Cerebellum (tissue), 4 donors: ENCODE measurements at places on chromosomes 6 and 20. TPM values are rescaled to one million over a fixed set of nuclear protein-coding genes. Genes with fewer than 3 reads are reported as not detected.

GRCh38 chr20:53778041-53778516 lies 184.4 kb upstream of the ZNF217 start:
- DNase-seq: no peak

Gene PTPN1
- 13.9 TPM for total RNA-seq

Gene TPX2
- 15.4 TPM for total RNA-seq

DNA sequence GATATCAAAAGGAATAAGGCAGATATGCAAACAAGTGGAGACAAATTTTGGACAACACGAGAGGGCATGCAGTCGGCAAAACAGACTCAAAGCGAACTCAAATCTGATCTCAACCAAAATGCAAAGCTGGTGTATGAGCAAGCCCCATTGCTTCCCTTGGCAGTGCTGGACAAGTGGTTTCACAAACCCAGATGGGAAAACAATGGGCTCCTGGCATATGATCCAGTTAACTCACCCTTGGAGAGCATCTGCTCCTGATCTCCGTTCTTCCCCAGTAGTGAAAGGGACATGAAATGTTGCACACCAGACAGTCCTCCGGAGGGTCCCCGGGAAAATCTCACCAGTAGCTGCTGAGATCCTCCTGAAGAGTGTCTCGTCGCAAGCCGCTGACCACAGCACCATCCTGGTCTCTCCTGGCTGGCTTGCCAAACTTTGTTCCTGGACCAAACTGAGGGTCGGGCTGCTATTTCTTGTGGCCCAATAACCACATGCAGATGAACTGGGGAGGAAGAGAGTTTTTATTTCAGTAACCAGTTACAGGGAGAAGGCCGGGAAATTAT lies 84.3 kb upstream of the THBS2 start:
- DNase-seq: peak; percentile 80

DNA sequence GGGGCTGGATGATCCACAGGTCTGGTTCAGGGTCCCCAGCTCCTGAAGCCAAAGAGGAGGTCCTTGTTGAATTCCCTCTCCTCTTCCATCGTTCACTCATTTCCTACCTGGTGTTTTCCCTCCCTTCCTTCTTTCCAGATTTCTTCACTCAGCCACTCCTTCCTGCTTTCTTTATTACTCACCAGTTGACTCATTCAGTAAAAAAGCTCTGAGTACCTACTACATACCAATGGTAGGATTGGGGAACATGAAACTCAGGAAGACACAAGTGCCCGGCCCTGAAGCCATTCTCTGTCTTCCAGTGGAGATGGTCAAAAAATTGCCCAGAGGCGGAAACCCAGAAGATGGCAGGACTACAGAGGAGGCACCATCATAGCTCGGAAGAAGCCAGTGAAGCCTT lies 11.9 kb upstream of the NSFL1C start:
- DNase-seq: no peak

- DNase-seq: no peak
Measured at GRCh38 chr6:24752917-24753492, 21.7 kb upstream of the GMNN start.

DNA sequence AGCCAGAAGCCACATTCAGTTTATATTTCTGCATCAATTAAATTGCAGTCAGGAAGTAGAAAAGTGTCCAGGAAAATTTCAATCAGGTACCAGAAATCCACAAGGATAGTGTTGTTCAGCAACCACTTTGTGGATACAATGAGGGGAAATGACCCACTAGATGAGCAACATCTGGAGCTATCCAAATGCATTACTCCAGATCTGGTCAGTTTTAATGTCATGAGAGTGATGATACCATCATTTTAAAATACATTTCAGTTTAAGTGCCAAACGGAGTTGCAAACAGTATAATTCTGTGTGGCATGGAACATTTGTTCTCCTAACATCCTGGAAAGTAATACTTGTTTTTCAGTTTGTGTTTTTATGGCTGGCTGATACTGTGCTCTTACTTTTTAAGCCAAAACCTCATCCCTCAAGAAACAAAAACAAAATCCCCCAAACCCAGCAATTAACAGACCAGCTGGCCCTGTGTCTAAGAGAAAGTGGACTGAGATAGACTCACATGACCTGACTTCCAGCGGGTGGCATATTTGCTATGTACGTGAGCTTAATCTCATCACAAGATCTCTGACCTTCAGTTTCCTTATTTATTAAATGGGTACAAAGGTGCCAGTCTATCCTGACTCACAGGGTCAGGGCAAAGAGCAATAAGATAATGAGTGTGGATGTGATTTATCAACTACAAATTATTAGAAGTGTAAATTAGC lies 58.8 kb upstream of the CNKSR3 start:
- no peak for DNase-seq

Gene TRIM38
- 0.73 TPM for total RNA-seq

GRCh38 chr6:34205466-34205865 lies 31.2 kb upstream of the HMGA1 start:
- no peak for DNase-seq

Gene TNF
- total RNA-seq: 0.18 TPM

GRCh38 chr20:6053776-6054688 lies at the start of gene LRRN4:
LRRN4 (minus strand) TSS chr20:6054060; CDS start chr20:6052799, 1,261 bp downstream.
- DNase-seq: peak; percentile 80

DNA sequence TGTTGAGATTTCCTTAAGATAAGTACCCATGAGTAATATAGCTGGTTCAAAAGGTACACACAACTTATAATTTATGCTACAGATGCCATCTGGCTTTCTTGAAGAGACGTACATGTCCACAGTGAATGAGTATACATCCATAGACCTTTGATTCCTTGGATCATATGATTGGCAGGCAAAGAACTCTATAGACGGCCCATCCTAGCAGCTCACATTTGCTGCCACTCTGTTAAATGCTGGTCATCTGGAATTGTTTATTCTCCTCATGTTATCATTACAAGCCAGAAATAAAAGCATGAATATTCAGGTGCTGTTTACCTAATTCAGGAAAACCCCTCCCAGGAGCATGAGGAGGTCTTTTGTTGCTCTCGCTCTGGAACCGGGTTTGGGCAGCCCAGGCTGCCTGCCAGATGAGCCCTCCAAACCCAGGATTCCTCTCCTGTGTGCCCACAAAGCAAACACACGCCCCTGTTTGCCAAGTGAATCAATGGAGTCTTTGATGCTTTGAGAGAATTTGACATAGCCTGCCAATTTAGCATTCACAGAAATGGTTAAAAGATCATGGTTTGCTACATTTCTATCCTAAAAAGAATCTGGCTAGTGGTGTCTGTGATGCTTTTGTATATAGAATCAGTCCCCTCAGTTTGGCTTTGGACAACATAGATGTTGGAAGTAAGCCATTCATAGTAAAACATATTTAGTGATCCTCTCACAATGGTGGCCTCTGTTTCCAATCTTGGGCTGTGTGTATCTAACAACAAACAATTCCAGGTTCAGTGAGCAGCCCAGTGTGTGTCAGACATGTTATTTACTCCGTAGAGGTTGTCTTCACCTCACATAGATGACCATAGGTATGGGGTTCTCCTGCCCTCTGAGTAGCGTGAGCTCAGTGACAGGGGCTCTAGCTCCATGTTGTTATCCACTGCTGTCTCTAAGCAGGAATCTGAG lies 17.5 kb upstream of the PLCG1 start:
- DNase-seq: no peak

DNA sequence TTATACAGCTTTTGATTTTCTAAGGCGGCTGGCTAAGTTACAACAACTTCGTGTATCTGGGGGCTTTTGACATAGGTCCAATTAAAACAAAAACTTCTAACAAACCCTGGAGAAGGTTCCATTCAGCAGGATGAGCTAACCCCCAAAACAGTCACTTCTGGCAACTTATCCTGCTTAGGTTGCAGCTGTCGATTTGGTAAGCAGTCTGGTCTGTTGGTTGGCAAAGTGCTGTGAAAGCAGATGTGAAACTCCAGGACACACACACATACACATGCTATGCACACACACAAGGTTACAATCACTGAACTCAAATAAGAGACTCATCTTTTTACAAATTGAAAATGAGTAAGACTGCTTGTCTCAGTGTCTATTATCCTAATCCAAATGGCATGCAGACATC lies 119.0 kb upstream of the STMND1 start:
- DNase-seq: no peak

DNA sequence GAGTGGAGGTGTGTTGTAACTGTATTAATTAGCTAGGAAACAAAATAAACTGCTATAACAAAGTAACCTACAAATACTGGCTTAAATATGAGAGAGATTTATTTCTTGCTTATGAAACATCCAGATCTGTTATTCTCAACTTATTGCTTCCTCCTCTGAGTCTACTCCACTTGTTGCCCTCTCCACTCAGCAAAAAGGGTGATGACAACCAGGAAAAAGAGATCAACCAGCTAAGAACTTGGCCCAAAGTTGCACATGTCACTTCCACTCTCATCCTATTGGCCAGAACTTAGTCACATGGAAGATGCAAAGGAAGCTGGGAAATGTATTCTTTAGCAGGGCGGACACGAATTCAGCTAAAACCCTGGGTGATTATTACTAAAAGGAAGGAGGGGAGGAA lies 5.2 kb upstream of the TP53RK start:
- DNase-seq: no peak

DNA sequence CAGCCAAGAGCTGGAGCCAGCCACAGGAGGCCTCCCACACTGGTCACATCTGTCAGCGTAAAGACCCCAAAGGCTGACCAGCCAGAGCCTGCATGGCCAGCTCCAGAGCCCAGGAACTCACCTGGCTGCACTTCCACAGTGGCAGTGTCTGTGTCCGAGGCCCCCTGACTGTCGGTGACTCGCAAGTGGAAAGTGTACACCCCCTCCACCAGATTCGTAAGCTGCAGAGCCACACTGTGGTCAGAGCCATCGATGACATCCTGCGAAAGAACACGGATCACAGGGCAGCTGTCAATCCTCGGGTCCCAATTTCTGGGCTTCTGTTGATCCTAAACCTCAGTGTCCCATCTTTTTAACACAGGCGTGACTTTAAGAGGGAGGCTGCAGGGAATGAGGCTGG lies 69.3 kb downstream of the ALDH5A1 start:
- no peak for DNase-seq

GRCh38 chr6:145863988-145864616 lies 49.5 kb upstream of the FBXO30 start:
- no peak for DNase-seq

DNA sequence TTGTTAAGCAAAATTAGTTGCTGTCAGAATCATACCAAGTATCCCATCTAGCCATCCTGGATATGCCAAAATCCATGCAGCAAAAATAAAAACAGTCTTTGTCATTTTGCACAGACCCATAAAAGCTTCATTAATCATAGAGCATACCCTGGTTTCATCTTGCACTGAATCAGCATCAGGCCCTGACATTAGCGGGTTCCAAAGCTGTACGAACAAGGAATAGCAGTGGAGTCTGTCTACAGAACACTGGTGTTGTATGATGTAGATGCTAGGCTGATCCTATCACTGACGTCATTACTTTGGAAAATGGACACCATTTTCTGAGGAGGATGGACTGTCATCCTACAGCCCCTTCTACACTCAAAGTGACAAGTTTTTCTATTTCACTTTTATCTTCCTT lies 315.6 kb downstream of the ESR1 start:
- DNase-seq: no peak

GRCh38 chr20:3452690-3453089 lies 18.1 kb upstream of the ATRN start:
- DNase-seq: no peak

- no peak for DNase-seq
Measured at GRCh38 chr6:162450358-162450757, 277.2 kb downstream of the PRKN start.

Gene SASH1
- total RNA-seq: 34.3 TPM

GRCh38 chr6:118535176-118535844 lies 12.8 kb upstream of the PLN start:
- no peak for DNase-seq

Gene SFT2D1
- 18.9 TPM for total RNA-seq

GRCh38 chr6:52922161-52922560 lies 12.7 kb upstream of the GSTA3 start:
- DNase-seq: no peak

Gene LRRC73
- 1.8 TPM for total RNA-seq

Gene BTN3A1
- total RNA-seq: 15.5 TPM

DNA sequence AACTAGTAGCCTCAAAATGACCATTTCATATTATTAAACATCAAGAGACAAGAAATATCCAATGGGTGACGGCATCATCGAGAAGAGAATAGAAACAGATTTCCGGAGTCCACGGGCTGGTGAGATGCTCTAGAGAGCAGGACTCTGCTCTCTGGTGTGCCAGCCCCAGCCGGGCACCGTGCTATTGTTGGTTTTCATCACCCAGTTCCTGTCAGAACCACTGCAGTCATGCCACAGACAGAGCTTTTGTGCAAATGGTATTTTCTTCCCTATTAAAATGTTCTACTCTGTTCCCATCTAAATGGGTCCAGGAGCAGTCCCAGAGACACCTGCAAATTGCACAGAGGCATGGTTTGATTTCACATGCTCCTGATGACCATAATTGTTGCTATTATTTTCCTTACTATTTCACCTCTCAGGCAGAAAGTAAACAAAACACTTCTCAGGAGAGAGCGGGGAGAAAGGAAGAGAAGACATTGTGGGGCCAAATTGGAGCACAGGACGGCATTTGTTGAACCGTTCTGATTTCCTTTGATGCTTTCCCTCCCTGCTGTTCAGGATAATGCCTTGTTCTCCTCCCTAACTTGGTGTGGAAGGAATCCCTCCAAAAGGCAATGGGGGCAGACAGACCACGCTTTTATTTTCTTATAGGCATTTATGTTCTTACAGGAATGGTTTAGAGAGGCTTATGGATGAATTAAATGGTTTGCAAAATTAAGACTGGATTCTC lies 11.4 kb upstream of the RAMACL start:
- no peak for DNase-seq

- no peak for DNase-seq
Measured at GRCh38 chr6:10837622-10837994, 731 bp downstream of the MAK start.

DNA sequence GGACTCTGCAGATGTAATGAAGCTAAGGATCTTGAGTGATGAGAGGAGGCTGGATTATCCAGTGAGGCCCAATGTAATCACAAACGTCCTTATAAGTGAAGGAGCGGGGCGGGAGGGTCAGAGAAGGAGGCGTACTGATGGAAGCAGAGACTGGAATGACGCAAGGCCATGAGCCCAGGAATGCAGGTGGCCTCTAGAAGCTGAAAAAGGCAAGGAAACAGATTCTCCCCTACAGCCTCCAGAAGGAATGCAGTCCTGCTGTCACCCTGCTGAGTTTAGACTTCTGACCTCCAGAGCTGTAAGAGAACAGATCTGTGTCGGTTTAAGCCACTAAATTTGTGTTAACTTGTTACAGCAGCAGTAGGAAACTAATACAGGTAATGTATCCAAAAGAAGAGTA lies 227.9 kb downstream of the PTPRT start:
- DNase-seq: no peak

Gene QKI
- total RNA-seq: 363 TPM

Gene CALHM4
- not detected for total RNA-seq

- DNase-seq: no peak
Measured at GRCh38 chr6:149052350-149053106, 265.0 kb upstream of the TAB2 start.

Gene GPX5
- total RNA-seq: not detected
